ENCODE measurements at places on chromosomes 3 and 15.

GRCh38 chr3:49641921-49642707, 32.0 kb upstream of the APEH start:
- DNase-seq: no peak

DNA sequence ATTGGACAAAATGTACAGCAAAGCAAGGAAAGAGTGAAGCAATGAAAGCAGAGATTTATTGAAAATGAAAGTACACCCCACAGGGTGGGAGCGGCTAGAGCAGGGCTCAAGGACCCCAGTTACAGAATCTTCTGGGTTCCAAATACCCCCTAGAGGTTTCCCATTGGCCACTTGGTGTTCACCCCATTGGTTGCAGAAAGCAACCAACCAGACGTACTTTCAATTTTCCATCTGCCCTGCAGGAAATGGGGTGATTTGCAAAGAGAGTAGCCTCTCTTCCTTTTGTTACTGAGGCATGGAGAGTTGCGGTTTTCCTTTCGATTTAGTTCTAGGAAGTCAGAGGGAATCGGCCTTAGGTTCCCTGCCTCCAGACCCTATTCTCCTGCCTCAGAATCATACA, 2.4 kb downstream of the PML start:
- DNase-seq: no peak

DNA sequence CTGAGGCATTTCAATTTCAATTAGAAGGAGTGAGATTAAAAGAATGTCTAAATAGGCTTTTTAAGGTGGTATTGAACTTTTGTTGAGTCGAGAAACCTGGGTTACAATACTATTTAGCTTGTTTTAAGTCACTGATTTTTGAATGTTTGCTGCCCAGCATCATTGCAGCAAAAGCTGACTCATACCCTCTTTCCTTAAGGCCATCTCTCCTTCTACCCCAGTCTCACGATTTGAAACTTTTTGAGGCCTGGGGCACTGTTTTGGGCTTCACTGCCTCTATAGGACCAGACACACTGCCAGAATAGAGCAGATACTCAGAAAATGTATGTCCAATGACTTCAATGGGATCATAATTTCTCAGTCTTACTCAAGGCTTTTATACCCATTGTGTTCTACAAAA, 319.6 kb upstream of the TGFBR2 start:
- DNase-seq: no peak

DNA sequence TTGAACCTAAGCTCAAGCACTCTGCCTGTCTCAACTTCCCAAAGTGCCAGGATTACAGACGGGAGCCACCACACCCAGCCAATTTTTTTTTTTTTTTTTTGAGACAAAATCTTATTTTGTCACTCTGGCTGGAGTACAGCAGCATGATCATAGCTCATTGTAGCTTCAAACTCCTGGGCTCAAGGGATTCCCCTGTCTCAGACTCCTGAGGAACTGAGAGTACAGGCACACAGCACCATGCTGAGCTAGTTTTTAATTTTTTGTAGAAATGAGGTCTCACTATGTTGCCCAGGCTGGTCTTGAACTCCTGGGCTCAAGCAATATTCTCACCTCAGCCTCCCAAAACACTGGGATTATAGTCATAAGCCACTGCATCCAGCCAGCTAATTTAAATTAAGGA, 36.8 kb upstream of the SUCLG2 start:
- no peak for DNase-seq

DNA sequence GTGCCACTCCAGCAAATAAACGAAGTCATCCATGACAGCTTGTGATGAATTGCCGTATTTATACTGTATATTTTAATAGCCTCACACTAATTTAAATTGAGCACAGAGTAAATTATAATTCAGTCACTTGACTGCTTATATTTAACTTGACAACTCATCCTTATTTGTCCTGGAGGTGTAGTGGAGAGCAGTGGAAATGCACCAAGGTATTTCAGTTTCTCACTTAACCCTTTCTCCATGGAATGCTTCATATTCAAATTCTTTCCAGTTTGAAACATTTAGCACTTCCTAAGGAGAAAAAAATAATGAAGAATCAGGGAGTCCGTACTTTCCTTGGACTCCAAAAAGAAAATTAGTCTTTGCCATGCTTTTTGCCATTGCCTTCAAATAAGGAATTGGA, 99.0 kb downstream of the MAP2K5 start:
- DNase-seq: no peak

DNA sequence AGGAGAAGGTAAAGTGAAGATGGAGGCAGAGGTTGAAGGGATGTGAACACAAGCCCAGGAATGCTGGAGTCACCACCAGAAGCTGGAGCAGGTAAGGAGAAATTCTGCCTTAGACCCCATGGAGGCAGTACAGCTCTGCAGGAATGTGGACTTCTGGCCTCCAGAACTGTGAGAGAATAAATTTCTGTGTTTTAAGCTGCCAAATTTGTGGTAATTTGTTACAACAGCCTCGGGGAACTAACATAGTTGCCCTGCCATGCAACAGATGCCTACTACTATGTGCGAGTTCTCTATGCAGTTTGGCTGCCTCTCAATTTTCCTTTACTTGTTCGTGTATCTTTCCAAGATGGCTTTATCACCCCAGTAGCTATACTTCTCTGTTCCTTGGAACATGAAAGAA, 394.1 kb downstream of the TUSC7 start:
- DNase-seq: no peak

GRCh38 chr3:68832680-68833079, 99.7 kb downstream of the TAFA4 start:
- DNase-seq: no peak

DNA sequence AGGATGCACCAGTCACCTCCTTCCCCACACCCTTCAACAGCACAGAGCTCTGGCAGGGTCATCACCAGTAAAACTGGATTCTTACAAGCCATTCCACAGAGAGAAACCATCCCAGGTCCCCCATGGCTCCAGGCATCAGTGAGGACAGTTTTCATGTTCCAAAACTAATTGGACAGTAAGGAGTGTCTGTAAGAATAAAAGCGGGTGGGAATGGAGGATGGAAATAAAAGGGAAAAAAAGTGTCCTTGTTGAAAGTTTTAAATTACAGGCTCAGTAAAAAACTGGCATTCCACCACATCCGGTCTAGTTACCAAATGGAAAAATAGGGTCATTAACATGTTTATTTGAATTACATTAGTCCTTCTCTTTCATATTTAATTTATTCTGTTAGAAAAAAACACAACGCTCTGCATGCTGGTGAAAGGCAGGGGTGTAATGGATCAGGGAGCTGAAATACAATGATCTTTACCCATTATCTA, 117.4 kb downstream of the TIGIT start:
- DNase-seq: no peak

- DNase-seq: no peak
These were observed 126.5 kb downstream of the DGKG start for GRCh38 chr3:186235554-186235953.

GRCh38 chr15:68407141-68407885, 24.6 kb downstream of the ITGA11 start:
- DNase-seq: no peak

- DNase-seq: no peak
These were observed 536.9 kb downstream of the ZIC1 start for GRCh38 chr3:147945968-147946519.

DNA sequence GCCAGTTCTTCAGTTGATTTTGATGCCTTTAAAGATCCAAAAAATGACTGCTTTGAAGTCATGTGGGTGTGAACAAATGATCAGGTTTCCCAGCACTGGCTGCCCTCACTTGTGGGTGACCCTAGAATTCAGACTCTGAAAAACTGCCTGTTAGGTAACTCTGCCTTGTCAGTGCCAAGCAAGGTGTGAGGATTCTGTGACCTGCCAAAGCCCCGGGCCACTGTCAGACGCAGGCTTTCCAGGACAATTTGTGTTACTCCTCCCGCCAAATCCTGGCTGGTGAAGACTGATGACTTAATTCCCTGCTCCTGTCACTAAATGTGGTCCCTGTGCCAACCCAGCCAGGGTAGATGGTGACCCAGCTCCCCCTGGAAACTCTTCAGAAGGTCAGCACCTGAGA, 99.2 kb upstream of the PSMD6 start:
- DNase-seq: no peak

GRCh38 chr3:105353485-105354161, 13.1 kb upstream of the ALCAM start:
- no peak for DNase-seq

DNA sequence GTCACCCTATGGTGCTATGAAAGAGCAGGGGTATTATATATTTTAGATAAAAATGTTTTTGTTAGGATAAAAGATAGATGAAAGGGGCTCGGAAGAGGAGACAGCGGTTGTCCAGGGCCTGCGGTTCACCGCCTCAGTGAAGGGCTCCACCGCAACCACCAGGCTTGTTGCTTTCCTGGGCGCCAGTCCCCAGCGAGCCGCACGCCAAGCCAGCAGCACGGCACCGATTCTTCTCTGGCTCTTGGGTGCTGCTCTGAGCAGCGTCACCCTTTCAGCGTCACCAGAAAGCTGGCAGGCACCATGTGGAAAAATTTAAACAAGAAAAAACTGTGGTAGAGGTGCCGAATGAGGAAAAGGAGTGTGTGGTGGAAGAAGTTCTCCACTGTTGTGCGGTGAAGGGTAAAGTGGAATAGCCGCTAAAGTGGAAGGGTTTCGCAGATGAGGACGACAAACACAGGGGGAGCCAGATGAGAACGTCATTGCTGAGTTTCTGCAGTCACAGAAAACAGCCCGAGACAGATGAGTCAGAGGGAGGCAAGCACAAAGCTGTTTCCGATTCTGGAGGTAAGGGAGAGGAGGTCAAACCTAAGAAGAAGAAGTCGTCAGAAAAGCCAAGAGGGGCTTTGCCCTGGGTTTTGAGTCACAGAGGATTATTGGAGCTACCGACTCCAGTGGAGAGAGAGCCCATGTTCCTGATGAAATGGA, 569.2 kb downstream of the ZBBX start:
- no peak for DNase-seq

- no peak for DNase-seq
These were observed at the start of gene KLHL40 for GRCh38 chr3:42685363-42685881. TSS of gene KLHL40 (plus strand) at chr3:42685537. CDS start at chr3:42685619, 82 bp downstream.

DNA sequence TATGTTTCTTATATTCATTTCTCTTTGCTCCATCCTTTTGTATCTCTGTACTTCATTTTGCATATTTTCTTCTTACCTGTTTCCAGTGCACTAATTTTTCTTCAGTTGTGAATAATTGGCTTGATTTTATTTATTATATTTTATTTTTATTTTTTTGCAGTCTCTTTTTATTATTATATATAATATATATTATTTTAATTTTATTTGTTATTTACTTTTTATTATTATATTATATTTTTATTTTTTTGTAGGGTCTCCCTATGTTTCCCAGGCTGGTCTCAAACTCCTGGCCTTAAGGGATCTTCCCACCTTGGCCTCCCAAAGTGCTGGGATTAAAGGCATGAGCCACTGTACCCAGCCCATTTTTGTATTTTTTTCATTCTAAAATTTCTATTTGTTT, 213.1 kb upstream of the TSC22D2 start:
- DNase-seq: no peak

DNA sequence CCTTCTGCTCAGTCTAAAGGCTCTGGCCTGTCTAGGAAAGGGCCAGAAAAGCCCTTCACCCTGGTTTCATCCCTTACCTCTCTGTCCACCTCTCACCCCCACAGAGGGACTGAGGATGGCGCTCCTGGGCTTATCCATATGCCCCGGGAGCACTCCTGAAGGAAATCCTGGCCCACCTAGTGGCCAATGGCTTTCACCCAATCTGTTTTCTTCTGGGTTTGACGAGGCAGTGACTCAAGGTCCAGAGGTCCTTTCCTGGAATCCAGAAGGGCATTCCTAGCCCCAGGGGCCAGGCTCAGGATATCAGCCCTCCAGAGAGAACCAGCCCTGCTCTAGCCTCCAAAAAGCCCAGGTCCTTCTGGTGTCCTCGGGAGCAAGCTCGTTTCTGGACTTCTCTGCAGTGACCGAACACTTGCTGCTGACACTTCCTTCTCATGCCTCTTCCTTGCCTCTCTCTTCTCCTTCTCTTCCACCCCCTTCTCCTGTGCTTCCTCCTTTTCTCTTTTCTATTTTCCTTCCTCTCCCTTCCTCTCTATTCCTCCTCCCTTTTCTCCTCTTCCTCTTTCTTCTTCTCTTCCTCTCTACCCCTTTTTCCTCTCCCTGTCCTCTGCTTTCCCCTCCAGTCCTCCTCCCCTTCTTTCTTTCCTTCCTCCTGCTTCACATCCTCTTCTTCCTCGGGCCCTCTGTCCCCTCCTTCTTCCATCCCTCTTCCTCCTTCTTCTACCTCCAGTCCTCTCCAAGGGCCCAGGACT, 59.6 kb downstream of the RHCG start:
- DNase-seq: no peak

DNA sequence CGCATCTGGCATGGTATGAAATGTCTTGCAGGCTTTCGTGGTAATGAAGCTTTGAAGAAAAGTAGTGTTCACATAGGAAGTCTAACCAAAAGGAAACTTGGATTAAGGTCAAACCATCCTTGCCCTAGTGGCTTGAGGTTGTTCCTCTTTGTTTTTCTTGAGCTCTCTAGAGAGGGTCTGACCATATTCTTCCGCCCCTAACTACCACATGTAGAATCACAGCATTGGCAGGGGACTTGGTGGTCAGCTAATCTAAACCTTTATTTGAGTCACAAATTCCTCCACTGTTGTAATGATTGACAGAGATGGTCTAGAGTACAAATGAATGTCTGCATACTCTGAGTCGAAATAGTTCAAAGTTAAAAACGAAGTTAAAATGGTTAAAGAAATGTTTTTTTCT, 39.1 kb upstream of the PHLDB2 start:
- DNase-seq: no peak

GRCh38 chr3:171178714-171179113, 152.2 kb upstream of the SLC2A2 start:
- no peak for DNase-seq

DNA sequence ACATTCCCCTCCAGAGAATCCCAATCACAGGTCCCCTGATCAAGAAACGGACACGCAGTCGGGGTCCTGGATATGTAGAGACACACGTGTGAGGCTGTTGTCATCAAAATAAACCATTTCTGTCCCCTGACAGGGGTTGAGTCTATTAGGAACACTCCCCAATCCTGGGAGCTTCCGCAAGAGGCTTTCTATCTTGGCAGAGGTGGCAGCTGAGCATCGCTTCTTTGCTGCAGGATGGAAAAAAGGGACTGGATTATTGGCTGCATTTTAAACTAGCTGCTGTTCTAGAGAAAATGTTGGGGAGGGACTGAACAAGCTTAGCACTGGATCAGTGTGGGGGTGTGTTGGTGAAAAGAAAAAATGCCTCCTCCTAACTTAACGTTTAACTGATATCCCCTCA, 2.5 kb upstream of the CNTN4 start:
- no peak for DNase-seq

- DNase-seq: no peak
These were observed 11.1 kb upstream of the CHRNB4 start for GRCh38 chr15:78651930-78652615.

DNA sequence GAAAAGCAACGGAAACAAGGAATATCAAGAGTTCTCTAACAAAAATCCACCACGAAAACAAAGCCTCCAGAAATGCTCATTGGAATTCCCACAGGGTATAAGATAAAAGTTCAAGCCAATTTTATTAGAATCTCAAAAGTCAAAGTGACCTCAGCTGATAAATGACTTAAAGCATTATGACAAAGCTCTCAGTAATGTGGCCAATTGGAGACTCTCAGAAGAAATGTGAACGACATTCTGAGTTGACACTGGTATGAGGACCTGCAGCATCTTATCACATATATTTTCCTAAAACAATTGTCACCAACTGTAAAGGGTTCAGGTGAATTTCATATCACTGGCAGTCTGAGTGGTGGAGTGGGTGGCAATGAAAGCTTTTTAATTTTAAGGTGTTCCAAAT, 199.1 kb downstream of the FOXP1 start:
- no peak for DNase-seq

- DNase-seq: no peak
These were observed 66.9 kb upstream of the PLAAT1 start for GRCh38 chr3:193174140-193174539.

GRCh38 chr3:2765002-2765579, 345.1 kb downstream of the IL5RA start:
- DNase-seq: no peak

- DNase-seq: no peak
These were observed 41.3 kb upstream of the SLC22A13 start for GRCh38 chr3:38224357-38224756.
